Epithelial cell of esophagus (primary cell): ENCODE measurements at places on chromosomes 12 and 14.

- DNase-seq, result no peak
Measured at GRCh38 chr12:114866331-114866730, 182.4 kb upstream of the TBX3 start.

GRCh38 chr12:12934556-12934955 is 17.4 kb downstream of the GPRC5D start:
- DNase-seq, result no peak

- peak; percentile 41 for DNase-seq
Measured at GRCh38 chr12:102816816-102817434, 100.1 kb downstream of the PAH start.

DNA sequence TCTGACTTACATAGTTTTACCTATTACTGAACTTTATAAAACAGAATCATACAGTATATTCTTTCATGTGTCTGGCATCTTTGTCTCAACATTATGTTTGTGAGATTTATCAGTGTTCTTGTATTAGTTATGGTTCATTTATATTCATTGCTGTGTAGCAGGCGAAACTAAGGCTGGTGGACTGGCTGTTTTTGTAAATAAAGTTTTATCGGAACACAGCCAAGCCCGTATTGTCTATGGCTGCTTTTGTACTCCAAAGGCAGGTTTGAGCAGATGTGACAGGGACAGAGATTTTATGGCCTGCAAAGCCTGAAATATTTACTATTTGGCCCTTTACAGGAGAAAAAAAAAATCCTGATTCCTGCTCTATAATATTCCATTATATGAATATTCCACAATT is 405.8 kb upstream of the RGS6 start:
- no peak for DNase-seq
